ENCODE measurements at places on chromosomes 13 and 19.

- no peak for DNase-seq
Observed at GRCh38 chr13:34035676-34036325, 217.9 kb downstream of the RFC3 start.

- DNase-seq: no peak
Observed at GRCh38 chr13:33224686-33225085, 60.9 kb downstream of the STARD13 start.

DNA sequence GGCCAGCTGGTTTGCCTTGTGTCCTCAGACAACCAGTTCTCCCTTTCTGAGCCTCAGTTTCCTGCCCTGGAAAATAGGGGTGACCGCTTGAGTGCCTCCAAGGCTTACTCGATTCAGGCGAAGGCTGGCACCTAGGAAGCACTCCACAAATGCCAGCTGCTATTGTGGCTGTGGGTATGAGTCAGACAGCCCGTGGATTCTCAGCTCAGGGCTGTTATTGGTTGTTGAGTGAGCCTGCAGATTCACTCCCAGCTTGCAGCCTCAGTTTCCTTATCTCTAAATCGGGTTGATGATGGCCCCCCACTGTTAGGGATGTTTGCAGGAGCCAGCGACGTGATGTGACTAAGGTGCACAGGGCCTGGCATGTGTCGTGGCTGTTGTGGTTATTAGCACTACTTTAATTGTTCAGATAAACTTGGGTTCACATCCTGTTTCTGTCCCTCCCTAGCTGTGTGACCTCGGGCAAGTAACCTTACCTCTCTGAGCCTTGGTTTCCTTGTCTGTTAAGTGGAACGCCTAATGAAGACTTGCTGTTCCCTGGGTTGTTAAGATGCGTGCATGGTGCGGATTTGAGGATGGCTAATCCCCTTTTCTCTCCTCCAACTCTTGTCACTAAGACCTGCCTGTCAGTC is 2.4 kb downstream of the MARK4 start:
- DNase-seq: no peak

- DNase-seq: no peak
Observed at GRCh38 chr19:27767234-27767633, 1445.7 kb downstream of the UQCRFS1 start.

GRCh38 chr19:43429395-43429794 is 14.7 kb downstream of the TEX101 start:
- no peak for DNase-seq

DNA sequence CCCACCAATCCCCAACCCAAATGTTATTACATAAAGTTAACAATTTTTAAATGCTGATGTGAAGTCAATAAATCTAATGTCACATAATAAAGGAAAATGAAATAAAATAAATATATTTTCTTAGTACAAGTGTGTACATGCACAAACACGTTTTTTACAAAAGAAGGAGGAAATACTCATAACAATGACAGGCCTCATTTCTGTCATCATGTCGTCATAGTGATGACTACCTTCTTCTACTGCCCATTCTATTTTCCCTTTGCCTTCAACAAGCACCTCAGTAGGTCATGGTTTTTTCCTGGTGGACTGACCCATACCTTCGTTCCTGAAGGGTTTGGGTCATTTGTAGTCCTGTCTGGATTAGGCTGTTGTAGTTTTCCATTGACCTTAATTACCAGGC is 185.3 kb upstream of the IPO5 start:
- no peak for DNase-seq

GRCh38 chr19:38869160-38869835 is 8.8 kb downstream of the RINL start:
- DNase-seq: no peak

- no peak for DNase-seq
Observed at GRCh38 chr19:9498183-9498902, at the start of gene ZNF560. Gene ZNF560 (minus strand): TSS chr19:9498616. CDS start chr19:9475313, 23,303 bp downstream.

GRCh38 chr13:30871588-30872275 is 34.3 kb upstream of the MEDAG start:
- DNase-seq: no peak

- no peak for DNase-seq
Observed at GRCh38 chr19:11278670-11279069, 16.3 kb upstream of the DOCK6 start.

DNA sequence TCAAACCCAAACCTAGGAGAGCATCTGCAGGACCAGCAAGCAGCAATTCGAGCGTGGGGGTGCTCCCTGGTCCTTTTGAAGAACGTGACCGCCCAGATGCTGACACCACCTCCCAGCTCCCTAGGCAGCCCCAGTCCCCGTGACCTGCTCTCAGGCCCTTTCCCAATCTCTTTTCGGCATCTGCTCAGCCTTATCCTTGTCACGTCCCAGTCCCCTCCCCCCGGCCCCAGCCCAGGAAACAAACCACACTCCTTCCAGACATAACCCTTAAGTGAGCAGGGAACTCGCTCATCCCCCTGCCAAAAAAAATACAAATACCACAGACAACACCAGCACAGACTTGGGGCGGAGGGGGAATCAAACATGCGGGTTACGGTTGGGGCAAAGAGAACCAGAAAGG is 3.3 kb downstream of the MLLT1 start:
- no peak for DNase-seq

DNA sequence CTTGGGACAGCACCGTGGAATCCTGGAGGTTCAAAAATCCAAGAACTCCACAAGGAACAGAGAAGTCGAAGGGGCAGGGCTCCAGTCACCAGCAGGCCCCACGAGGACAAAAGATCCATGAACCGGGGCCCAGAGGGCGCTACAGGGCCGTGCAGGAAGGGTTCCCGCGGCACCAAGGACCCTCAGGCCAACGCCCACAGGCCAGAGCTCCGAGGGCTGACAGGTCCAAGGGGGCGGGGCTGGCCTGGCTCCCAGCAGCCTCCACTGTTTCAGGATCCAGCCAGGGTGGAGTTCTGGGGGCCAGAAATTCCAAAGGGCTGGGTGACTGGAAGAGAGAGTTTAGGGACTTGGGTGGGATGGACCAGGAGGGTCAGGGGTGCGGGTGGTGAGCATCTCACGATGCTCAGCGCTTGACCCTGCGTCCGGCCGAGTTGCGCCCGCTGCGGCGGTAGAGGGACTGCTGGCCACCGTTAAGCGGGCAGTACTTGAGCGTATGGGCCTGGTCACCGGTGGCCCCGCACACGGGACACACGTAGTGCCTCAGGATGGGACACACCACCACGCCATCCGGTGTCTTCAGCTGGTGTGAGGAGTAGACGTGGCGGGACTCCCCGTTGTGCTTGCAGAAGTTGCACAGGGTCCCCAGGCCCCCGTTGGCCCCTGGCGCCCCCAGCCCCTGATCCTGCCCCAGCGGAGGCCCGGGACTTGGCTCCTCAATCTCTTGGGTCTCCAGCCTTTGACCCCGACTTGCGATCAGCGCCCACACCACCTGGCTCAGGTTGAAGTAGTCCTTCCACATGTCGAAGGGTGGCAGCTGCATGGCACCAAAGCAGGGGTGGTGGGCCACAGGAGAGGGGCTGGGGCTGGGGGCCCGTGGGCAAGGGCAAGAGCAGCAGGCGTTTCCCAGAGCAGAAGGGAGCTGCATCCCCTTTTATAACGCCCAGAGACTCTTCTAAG is at the start of gene NANOS2:
NANOS2 (minus strand) TSS at position 905 of the 957 bp plus-strand sequence; CDS start at position 820, 85 bp downstream.
- no peak for DNase-seq

DNA sequence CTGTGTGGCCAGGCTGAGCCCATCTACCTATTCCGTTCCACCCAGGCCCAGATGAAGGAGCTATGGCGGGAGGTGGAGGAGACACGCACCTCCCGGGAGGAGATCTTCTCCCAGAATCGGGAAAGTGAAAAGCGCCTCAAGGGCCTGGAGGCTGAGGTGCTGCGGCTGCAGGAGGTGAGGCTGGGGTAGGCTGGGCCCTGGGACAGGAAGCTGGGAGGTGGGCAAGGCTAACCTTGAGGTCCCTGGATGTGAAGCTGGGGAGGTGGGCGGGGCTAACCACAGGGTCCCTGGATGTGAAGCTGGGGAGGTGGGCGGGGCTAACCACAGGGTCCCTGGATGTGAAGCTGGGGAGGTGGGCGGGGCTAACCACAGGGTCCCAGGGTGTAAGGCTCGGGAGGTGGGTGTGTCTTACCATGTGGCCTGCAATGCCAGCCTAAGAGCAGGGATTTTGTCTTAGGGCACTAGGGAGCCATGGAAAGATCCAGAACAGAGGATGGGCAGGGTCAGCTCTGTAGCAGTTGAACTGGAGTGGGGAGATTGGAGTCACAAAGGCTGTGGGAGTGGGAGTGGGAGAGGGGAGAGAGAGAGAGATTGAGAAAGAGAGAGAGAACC is 36.9 kb downstream of the KCNC3 start:
- DNase-seq: no peak

DNA sequence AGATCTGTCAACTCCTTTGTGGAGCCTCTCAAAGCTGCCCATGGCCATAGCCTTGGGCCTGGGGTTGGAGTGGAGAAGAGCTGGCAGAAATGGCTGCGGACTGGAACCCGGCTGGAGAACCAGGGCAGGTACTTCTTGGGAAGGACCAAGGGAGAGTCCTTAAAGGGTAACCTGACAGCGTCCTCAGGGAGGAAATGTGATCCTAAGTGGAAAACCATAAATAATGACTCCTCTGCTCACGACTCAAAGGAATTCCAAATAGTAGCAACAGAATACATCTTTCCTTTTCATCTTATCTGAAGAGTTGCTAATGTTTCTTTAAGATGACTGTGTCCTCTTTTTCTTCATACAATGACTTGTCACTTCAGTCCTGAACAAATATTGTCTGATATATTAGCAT is 41.0 kb downstream of the RAP2A start:
- no peak for DNase-seq

GRCh38 chr19:40907968-40908735 is 26.1 kb upstream of the CYP2A7 start:
- DNase-seq: no peak

DNA sequence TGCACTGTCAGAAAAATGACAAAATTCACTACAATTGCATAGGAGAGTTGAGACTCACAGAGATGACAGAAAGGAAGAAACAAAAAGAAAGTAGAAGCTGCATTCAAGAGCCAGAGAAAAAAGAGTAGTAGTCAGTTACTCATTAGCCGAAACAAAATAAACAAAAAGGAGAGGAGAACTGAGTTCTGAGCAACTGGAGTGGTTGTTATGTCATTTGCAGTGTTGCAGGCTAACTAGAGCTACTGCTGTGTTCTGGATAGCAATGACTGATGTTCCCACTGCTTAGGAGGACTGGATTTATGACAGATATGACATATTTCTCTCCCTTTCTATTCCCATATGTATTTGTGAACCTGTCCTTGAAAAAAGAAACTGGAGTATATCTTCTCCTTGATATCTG is 482.6 kb downstream of the RFC3 start:
- DNase-seq: no peak

GRCh38 chr19:15265214-15265849 is 33.1 kb upstream of the EPHX3 start:
- no peak for DNase-seq

DNA sequence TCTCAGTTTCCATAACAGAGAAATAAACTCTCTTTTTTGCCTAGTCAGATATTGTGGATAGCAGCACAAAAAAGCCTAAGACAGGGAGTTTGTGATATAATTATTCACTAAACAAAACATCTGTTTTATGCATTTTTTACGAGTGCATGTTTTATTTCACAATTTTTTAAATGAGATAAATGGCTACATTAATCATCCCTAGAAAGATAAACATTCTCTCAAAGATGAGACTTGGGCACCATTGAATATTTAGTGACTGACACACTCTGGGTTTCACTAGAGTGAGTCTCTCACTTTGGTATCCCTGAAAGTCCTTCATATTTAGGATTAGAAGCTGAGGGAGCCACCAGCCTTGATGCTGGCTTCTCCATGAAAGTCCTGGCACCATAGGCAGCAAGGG is 74.3 kb upstream of the LRCH1 start:
- DNase-seq: no peak

DNA sequence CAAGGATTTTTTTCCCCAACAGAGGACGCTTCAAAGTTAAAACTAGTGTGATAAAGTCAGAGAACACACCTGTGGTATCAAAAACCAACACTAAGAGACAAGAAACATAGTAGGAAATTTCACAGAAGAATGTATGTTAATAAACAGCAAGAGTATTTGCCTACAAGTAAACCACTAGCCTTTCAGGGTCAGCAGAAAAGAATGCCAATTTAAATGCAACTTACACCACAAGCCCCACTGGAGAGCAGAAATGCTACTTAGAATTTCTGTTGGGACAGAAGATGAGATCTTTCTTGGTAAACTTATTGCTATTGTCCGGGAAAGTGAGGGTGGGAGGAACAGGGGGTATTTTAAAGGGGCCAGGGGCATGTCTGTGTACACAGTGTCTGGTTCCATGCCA is 68.6 kb downstream of the STK24 start:
- DNase-seq: no peak

DNA sequence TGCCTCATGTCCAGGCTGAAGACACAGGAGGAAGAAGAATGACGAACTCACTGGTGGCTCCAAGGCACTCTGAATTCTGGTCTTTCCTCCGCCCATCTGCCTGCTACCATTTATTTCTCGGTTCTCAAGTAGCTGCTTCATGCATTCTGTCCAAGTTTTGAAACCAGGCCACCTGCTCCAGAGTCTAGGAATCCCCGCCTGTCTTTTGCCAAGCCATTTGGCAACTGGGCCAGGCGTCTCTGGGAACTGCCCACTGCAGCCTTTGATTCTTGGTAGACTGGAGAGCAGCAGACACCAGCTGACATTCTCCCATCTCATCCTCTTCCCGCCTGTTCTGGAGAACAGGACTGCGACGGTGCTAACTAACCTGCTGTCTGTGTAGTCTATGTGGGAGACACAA is 10.8 kb downstream of the SLC35E1 start:
- DNase-seq: no peak

- DNase-seq: no peak
Observed at GRCh38 chr13:109160887-109161669, 531.7 kb downstream of the MYO16 start.

GRCh38 chr13:40189898-40190630 is 476.4 kb downstream of the FOXO1 start:
- no peak for DNase-seq

- DNase-seq: no peak
Observed at GRCh38 chr13:108360139-108360538, 90.6 kb downstream of the TNFSF13B start.

GRCh38 chr19:42333975-42334696 is 8.7 kb downstream of the MEGF8 start:
- no peak for DNase-seq

- peak; percentile 59 for DNase-seq
Observed at GRCh38 chr19:48511800-48512503, at the start of gene LMTK3. Gene LMTK3 (minus strand): TSS chr19:48511835. CDS start chr19:48511576, 259 bp downstream.

- no peak for DNase-seq
Observed at GRCh38 chr19:11457115-11457514, 21.7 kb downstream of the PRKCSH start.

GRCh38 chr13:113645329-113645728 is 12.7 kb downstream of the ATP4B start:
- DNase-seq: no peak

GRCh38 chr19:5466072-5466471 is 10.9 kb downstream of the ZNRF4 start:
- DNase-seq: no peak

- no peak for DNase-seq
Observed at GRCh38 chr13:97434397-97435201, 630 bp downstream of the RAP2A start.

Measured in activated CD8-positive, alpha-beta memory T cell treated with anti-CD3 and anti-CD28 coated beads for 1 hour (primary cell).